ENCODE measurements at places on chromosomes 11 and 22.

DNA sequence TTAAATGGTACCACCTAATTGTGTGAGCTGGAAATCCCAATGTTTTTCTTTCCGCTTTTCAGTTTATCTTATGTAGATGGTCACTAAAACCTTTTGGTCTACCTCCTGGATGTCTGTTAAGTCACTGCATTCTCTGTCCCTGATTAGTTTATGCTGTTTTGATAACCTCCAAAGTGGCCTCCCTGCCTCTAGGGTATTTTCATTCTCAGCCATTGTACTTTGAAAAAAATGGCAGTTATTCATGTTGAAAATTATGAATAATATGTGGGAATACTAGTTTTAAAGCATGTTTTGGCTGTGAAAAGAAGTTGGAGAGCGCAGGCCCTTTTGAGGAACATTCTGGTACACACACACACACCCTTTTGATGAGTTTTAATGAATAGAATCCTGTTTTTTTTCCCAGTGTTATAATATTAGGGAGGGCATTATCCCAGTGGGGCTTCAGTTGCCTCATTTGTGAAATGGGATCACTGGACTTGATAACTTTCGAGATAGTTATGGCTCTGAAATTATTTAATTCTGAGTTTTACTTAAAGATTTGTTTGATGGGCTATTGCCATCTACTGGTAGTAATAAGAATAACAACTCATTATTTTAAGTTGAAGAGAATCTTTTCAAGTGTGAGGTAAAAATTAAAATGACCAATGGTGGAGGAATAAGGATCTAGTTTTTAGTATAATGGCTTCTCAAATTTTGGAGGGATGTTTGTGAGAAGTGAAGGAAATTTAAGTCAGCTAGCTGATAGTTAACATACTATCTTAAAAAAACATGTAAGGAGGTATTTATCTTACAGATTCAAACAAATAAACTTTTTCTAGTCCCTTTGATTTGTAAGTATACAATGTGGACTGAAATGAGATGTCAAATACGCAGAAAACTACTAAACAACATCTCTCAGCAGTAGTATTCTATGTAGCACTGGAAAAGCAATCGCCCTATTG is 3.9 kb downstream of the FDX1 start:
- peak; percentile 59 for DNase-seq

GRCh38 chr11:18063125-18063524 is 17.1 kb upstream of the TPH1 start:
- no peak for DNase-seq

- no peak for DNase-seq
Measured at GRCh38 chr11:26084313-26084712, 247.6 kb upstream of the ANO3 start.

DNA sequence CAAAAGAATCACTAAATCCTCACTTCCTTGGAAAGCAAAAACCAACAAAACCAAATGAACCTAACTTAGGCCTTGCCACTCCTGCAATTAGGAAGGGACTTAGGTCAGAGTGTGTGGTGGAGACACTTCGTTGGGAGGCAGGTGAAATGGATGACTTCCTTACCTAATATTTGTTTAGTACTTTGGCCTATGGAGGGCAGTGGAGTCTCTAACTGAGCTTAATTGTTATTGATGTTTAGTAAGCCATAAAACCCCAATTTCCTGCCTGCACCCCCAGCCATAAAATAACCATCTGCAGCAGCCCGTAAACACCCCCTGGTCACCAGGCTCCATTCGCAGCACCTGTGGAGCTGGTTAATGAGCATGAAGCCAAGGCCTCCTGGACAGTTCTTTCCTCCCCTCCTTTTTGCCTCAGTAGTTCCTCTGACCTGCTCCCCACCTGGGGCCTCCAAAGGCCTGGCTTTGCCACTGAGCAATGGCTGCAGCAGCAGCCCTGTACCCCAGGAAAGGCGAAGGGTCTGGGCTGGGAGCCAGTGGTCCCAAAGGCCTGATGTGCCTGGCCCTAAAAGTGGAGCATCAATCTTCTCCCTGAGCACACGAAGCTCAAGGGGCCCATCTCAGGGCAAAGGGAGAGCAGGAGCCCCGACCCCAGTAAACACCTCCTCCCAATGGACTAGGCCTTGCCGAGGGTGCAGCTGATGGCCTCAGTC is 15.6 kb upstream of the SYT13 start:
- no peak for DNase-seq

- no peak for DNase-seq
Measured at GRCh38 chr11:38274031-38274430, 1676.0 kb upstream of the RAG2 start.

- DNase-seq: no peak
Measured at GRCh38 chr11:68990995-68991780, 10.4 kb upstream of the MRGPRD start.

GRCh38 chr11:129426038-129426437 is 50.4 kb downstream of the BARX2 start:
- DNase-seq: no peak

DNA sequence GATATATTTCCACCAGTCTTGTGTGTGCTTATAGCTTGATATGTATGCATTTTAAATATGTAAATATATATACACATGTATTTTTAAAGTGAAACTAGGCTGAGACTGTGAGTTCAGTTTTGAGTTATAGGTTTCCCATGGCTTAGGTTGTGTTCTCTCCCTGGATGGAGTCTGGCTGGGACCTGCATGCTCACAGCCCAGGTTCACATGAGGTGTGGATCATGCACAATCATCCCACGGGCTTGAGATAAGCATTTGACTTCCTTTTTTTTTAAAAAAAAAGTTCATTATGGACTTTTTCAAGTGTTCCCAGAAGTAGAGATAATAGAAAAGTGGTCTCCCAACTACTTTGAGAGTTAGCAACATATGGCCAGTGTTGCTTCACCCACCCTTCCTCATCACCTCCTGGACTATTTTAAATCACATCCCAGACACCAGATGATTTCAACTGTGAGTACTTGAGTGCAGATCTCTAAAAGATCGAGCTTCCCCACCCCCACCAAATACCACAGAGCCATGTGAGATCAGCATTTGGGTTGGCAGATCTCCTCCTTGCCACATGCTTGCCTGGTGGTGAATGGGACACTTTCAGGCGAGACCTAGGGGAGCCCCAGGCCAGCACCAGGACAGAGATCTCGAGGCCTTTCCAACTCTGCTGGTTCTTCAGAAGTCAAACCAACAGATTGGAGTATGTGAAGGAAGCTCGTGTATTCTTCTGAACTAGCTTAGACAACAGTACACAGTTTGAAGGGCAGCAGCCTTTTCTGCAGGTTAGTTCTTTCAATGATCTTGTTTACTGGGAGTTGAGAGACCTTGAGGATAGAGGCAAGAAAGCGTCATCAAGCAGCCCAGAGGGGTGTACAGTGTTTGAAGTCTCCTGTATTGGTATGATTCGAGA is 15.9 kb downstream of the MED15 start:
- DNase-seq: peak; percentile 59

GRCh38 chr11:10618490-10618889 is 50.0 kb upstream of the LYVE1 start:
- DNase-seq: no peak

DNA sequence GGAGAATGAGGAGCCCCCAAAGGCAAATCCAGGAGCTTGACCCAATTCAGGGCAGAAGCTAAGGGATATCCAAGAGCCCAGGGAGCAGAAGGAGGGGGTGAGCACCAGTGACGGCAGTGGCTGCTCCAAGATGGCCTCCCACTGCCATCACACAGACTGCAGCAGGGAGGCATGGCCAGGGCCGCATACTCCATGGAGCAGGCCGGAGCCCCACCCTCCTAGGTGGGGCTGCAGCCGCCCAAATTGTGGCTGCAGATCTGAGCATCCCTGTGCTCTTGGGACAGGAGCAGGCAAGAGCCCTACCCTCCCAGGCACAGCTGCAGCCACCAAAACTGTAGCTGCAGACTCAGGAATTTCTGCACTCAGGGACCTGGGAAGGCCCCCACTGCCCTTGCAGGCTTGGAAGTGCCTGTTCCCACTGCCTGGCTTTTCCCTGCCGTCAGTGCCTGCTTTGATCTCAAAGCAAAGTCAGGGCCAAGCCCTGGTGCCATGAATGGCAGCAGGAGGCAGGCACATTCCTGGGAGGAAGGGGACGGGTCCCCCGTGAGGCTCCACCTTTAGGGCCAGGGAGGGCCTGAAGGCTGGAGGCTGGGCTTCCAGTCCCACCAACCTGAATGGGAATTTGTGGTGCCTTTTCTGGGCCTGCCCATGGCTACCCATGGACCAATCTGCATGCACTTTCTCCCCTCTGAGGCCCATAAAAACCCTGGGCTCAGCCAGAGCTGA is 10.3 kb upstream of the WNT7B start:
- DNase-seq: no peak

GRCh38 chr11:69234740-69235710 is 58.9 kb upstream of the MYEOV start:
- DNase-seq: no peak

- DNase-seq: no peak
Measured at GRCh38 chr11:66391322-66391721, 19.8 kb upstream of the SLC29A2 start.
